ENCODE measurements at places on chromosomes 4 and X. TPM values are rescaled to one million over a fixed set of nuclear protein-coding genes. Genes with fewer than 3 reads are reported as not detected.

DNA sequence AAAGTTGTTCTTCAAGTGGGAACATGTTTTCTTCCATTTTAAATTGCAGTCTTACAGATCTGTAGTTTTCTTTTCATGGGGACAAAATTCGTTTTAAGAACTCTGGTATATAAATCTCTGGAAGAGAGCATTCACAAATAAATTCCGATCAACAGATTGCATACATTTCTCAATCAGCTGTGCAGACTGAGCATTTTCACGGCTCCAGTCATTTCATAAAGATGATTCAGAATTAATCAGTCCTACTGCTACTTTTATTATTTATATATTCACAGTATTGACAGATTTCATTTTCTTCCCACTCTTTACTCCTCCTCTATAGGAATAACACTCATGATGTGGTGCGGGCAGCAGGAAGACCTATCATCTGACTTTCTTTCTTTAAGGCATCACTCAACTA lies 534.9 kb upstream of the FTHL17 start:
- no peaks in the 10 kb centered on the region for H3K36me3 ChIP-seq
- H3K4me3 ChIP-seq, result no peak overlapping the region
- no peak for DNase-seq
- H3K27ac ChIP-seq, result no peak overlapping the region

DNA sequence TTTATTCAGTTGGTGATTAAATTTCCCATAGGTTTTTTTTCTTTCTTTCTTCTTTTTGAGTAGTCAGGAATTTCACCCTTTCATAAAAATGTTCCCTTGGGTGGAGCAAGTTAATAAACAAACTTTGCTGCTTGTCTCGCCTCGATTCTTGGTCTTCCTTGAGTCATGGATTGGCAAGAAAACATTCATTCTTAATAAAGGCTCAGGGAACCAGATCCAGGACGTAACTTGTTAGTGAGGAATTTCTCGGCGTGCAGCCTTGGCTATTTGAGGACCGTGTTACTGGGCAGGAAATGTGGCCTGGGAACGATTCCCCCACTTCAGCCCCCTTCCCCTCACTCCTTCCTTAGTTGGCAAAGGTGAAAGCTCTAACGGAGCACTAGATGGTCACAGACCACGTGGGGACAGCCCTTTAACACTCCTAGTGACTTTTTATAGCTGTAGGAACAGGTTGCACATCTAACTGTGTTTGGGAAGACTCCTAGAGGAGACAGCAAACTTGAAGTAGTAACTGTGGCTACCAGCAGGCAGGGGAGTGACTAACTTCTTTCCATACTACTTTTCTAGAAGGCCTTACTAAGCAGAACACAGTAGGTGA lies 106.8 kb downstream of the UCHL1 start:
- H3K36me3 ChIP-seq, result no peaks in the 10 kb centered on the region
- no peaks in the 10 kb centered on the region for H3K27me3 ChIP-seq
- no peak for DNase-seq
- peaks cover 38% of the 10 kb centered on the region for H3K4me1 ChIP-seq
- peak overlapping the region; percentile 80 for H3K4me3 ChIP-seq
- peak overlapping the region; percentile 87 for H3K27ac ChIP-seq

DNA sequence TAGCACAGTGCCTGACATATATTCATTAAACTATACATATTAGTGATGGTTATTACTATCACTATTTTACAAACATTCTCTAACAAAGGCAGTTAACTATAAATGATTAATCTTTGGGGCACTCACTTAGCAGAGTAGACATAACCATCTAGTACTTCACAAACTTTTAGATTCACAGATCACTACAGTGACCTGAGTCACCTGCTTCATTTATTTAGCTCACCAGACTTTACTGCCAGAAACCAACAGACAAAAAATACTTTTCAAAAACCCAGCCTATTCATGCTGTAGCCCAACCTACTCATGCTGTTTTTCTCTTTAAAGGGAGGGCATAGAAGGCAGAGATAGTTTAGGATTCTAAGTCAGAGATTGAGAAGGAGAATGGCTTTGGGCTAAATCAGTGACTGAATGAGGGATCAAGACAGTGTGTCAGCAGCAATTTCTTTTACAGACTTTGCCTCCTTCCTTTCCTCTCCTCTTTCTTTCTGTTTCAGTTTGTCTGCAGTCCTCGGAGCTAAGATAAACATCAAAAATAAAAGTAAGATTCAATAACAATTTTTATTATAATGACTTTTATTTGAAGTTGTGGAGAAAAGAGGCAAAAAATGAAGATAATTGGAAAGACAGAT lies 34.7 kb upstream of the PDE5A start:
- DNase-seq, result no peak
- peaks cover 9% of the 10 kb centered on the region for H3K4me1 ChIP-seq
- H3K27ac ChIP-seq, result peak overlapping the region; percentile 42

DNA sequence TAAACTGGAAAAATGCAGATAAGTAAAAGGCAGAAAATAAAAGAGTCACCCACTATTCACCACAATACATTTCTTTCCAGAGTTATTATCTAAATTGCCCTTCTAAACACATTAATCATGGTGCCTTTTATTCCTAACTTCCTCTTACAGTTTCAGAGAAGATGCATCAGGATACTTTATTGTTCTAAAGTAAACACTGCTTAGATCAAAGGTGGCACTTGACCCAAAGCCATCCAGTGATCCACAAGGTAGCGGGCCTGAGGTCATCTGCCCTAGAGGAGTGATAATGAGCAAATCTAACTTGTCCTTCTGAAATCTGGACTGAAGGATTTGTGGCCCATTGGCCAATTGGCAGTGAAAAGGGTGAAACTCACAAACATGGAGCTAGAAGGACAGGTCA lies 12.0 kb upstream of the TMEM154 start:
- H3K27ac ChIP-seq, result no peak overlapping the region
- DNase-seq, result no peak
- H3K36me3 ChIP-seq, result no peaks in the 10 kb centered on the region
- no peak overlapping the region for H3K4me3 ChIP-seq
- no peaks in the 10 kb centered on the region for H3K4me1 ChIP-seq

GRCh38 chr4:155906554-155907247 lies 3.2 kb downstream of the TDO2 start:
- no peaks in the 10 kb centered on the region for H3K4me1 ChIP-seq
- no peak for DNase-seq
- H3K27me3 ChIP-seq, result no peaks in the 10 kb centered on the region
- H3K27ac ChIP-seq, result no peak overlapping the region
- no peak overlapping the region for H3K4me3 ChIP-seq

- H3K4me1 ChIP-seq, result no peaks in the 10 kb centered on the region
- no peak for DNase-seq
- H3K4me3 ChIP-seq, result no peak overlapping the region
- no peak overlapping the region for H3K27ac ChIP-seq
These were observed 81.0 kb downstream of the MAGED4 start for GRCh38 chrX:52265713-52266112.

DNA sequence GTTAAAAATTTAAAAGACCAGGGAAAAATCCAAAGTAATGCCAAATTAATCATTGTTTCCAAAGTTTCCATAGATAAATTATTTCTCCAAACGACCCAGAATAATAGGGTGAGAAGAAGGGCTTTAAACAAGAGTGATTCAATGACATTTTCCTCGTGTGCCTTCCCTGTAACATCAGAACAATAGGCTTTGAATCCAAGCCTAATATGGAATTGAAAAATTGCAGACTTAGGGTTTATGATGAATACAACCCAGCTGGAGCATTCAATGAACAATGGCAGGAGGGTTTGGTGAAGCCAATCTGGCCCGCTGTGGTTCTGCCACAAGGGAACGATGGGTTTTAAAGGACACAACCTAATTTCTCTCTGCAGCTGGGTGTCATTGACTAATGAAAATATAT lies 94.2 kb downstream of the CBLL2 start:
- no peak overlapping the region for H3K27ac ChIP-seq
- no peak for DNase-seq
- no peak overlapping the region for H3K4me3 ChIP-seq
- no peaks in the 10 kb centered on the region for H3K36me3 ChIP-seq
- H3K27me3 ChIP-seq, result no peaks in the 10 kb centered on the region

DNA sequence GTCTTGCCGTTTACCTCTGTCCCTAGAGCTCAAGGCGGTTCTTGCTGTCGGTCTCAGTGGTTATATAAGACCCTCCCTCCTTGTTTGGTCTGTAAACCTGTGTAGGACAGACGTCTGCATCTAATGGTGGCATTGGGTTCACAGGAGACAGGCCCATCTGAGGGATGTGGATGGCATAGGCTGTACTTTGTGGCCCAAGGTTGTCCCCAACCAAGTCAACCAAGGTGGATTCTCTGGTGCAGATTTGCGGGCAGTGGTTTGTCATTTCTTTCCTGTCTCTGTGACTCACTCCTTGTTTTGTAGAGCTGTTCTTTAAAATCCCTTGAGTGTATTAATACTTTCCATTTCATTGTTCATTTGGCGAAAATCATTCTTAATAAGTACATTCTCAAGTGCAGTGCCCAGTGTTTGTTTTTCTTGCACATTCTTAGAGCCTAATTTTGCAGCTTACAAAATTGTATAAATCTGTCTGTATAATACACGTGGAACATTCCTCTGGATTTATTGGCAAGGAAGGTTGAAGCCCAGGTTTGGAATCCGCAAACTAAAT lies 68.0 kb upstream of the TLR2 start:
- H3K4me3 ChIP-seq, result no peak overlapping the region
- H3K27ac ChIP-seq, result no peak overlapping the region
- peaks cover 59% of the 10 kb centered on the region for H3K36me3 ChIP-seq
- no peaks in the 10 kb centered on the region for H3K4me1 ChIP-seq
- H3K27me3 ChIP-seq, result no peaks in the 10 kb centered on the region

The GPRASP2 gene
- 7.9 TPM for total RNA-seq

The HADH gene
- total RNA-seq, result 48.2 TPM

The FGF13 gene
- total RNA-seq, result 4.0 TPM

The TMEM144 gene
- 13.1 TPM for total RNA-seq

The SHROOM3 gene
- 62.0 TPM for total RNA-seq

The RBM46 gene
- total RNA-seq, result not detected

The SERPINA7 gene
- not detected for total RNA-seq

The SULT1E1 gene
- total RNA-seq, result 1.0 TPM

The KCND1 gene
- 1.8 TPM for total RNA-seq

The ARSD gene
- 30.7 TPM for total RNA-seq
